ENCODE measurements at places on chromosomes 7 and 10.

GRCh38 chr7:24715661-24716479 is 41.4 kb downstream of the GSDME start:
- DNase-seq = no peak

DNA sequence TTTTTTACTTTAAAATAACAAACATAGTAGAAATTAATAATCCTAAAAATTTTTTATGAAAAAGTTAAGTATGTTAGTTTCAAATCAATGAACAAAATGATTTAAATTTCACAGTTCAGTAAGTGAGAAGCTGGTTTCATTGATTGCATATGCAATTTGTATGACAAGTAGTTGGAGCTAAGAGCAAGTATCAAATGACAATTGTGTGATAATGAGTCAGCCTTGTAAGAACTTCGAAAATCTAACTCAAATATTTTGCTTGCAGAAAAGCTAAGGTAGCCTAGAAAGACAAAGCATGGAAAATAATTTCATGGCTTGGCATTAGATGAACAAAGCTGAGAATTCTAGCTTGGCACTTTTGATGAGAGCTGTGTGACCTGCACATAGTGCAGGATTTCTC is 111.5 kb downstream of the HDAC9 start:
- DNase-seq = no peak

DNA sequence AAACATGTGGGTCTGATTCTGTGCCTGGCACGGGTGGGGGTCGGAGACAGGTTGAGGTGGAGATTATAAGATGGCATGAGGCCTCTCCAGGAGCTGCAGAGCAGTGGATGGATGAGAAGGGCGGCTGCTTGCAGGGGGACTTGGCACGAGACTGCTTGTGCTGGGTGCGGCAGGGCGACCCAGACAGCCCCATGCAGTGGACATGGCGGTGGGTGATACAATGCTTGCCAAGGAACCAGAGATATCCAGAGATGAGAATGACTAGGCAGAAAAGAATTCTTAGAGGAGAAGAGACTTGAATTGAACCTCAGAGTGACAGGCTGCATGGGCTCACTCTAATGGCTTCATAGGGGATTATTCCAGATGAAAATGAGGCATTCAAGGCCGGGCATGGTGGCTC is 145.4 kb downstream of the NEURL1 start:
- DNase-seq = no peak

DNA sequence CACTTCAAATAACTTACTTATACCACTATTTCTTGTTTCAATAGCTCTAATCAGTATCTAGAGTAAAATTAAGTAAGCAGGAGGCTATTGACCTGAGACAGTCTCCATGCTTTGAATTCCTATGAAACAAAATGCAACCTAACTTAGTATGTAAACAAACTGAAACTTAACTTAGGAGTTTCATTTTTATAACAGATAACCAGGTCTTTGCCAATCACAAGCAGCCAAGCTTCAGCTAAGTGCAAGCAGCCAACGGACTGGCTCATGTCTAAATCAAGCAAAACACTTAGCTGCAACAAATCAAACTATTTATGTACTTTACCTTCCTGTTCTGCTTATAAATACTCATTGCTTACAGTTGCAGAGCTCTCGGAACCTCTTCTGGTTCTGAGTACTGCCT is 4.4 kb upstream of the GSTK1 start:
- no peak for DNase-seq

DNA sequence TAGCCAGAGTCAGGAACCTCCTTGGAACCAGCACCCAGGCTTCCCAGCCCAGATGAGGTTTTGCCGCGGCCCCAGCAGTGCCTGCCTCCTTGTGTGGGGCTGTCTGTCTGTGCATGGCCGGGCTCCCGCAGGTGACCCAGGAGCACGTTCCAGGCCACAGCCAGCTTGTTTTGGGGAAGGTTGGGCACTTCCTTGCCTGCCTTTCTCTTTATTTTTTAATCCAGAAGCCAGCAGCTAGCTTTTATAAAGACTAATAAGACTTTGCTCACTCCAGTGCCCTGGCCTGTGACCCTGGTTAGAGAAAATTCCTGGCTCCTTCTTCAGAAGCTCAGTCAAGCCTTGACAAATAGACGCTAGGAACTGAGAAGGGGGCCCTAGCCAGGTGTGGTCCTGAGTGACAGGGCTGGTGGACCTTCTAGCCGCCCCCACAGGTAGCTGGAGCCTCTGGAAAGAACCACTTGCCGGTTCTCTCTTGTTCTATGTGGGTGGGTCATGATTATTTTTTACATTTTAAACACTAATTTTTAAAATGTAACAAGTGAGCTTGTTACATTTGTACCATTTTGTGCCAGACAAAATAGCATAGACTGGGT is 837 bp downstream of the SLC29A3 start:
- DNase-seq = no peak

DNA sequence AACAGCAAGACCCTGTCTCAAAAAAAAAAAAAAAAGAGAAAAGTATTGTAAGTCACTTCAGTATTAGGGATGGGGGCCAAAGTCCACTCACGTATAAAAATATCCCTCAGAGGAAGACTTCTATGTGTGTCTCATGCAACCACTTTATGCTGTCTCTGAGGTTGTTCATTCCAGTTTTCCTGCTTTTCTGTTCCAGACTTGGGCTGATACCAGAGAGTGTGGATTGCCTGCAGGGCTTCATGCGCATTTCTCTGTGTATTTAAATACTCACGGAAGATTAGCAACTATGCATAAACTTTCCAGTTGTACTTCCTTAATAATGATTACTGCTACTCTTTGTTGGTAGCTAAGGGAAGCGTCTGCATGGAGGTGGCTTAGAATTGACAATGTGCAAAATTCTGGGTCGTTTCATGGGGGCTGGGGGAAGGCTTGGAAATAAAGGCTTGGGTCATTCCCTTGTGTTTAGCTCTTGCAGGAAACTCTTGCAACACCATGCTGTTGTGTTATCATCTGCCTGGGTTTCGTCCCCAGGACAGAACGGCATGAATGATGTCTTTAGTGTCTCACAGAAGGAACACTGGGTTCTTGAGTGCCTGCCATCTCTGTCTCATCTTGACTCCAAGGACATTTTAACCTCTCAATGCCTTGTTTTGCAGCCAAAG is 54.1 kb downstream of the KIAA1217 start:
- no peak for DNase-seq

- DNase-seq = peak; percentile 77
Measured at GRCh38 chr10:125795128-125795527, 19.5 kb upstream of the MMP21 start.

- DNase-seq = peak; percentile 70
Measured at GRCh38 chr10:131453721-131454634, 142.5 kb upstream of the TCERG1L start.
